ENCODE measurements at places on chromosomes 12 and 14.

GRCh38 chr14:90858511-90858910 is 42.3 kb upstream of the TTC7B start:
- no peak for DNase-seq

- no peak for DNase-seq
These were observed 24.7 kb downstream of the OR4N2 start for GRCh38 chr14:19828314-19828713.

DNA sequence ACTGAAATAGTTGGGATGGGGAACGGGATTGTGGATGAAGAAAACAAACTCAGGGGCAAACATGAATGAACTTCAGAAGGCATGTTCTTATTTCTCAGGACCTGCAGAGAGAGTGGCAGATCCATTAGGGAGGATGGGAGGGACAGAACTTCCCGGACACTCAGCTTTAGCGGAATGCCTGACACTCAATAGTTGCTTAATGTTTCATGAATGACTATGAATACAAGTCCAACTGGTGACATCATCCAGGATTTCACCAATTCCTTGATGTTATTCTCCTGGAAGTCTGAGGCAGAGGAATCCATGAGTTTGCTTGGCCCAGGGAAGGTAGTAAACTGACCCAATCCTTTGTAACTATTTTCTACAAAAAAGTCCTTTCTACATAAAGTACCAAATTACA is 37.8 kb upstream of the LRRC10 start:
- no peak for DNase-seq

- DNase-seq = no peak
These were observed 4.5 kb downstream of the FOXA1 start for GRCh38 chr14:37590428-37591139.

DNA sequence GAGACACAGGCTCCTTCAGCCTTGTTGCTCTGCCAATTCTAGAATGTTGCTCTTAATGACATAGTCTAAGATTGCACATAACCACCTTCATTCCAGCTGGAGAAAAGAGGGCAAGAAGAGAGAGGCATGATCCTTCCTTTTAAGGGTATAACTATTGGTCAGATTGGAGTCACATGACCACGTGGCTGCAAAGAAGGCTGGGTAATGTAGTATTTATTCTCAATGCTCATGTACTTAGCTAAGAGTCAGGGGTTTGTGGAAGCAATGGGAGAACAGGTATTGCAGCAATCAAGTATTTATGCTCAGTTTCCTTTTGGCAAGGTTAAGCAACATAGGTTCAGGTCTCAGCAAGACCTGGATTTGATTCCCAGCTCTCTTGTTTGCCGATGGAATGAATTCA is 298.8 kb upstream of the TBX3 start:
- no peak for DNase-seq

GRCh38 chr12:85849344-85849743 is 13.1 kb upstream of the RASSF9 start:
- no peak for DNase-seq

- no peak for DNase-seq
These were observed 292.3 kb downstream of the TMEM117 start for GRCh38 chr12:44127966-44128710.

GRCh38 chr12:58719161-58719560 is 201.1 kb downstream of the LRIG3 start:
- no peak for DNase-seq

DNA sequence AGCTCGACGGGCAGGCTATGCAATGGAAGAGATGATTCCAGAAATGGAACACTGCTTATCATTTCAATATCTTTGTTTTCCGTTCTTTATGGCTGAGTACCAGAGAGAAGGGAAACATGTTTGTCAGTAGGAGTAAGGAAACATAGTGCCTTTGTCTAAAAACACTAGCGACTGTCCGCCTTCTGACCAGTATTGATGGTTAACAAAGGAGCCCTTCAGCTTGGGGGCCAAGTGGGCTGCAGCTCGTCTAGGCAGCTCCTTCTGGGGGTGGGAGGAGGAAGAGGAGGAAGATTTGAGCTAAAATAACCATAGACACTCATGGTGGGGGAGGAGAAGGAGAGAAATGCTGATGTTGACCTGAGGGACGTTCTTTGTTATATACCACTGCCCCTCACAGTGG is 15.0 kb downstream of the COQ5 start:
- no peak for DNase-seq

DNA sequence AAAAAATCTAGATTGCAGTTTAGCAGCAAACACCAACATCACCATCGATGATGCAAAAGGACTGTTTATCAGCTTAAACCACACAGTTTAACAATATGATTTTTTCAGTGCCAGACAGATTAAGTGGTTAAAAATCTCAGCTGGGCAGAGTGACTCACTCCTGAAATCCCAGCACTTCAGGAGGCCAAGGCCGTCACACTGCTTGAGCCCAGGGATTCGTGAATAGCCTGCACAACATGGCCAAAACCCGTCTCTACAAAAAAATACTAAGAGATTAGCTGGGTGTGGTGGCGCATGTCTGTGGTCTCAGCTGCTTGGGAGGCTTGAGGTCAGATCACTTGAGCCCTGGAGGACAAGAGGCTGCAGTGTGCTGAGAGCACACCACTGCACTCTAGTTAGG is 8.9 kb downstream of the RSRC2 start:
- DNase-seq = no peak

GRCh38 chr14:97581016-97581415 is 783.8 kb downstream of the VRK1 start:
- no peak for DNase-seq

DNA sequence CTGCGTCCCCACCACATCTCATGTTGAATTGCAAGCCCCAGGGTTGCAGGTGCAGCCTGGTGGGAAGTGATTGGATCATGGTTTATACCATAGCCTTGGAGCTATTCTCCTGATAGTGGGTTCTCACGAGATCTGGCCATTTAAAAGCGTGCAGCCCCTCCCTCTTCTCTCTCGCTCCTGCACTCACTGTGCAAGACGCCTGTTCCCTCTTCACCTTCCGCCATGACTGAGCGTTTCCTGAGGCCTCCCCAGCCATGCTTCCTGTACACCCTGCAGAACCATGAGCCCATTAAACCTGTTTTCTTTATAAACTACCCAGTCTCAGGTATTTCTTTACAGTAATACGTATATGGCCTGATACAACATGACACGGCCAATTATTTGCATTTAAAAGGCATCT is 146.6 kb downstream of the RIMBP2 start:
- DNase-seq = no peak

GRCh38 chr12:92036771-92037453 is 108.7 kb downstream of the BTG1 start:
- no peak for DNase-seq

- DNase-seq = no peak
These were observed 199.8 kb downstream of the RBM19 start for GRCh38 chr12:113766131-113766878.

- DNase-seq = no peak
These were observed 67.8 kb downstream of the FLRT2 start for GRCh38 chr14:85597701-85598100.

GRCh38 chr12:15662303-15662980 is 126.7 kb downstream of the EPS8 start:
- no peak for DNase-seq

DNA sequence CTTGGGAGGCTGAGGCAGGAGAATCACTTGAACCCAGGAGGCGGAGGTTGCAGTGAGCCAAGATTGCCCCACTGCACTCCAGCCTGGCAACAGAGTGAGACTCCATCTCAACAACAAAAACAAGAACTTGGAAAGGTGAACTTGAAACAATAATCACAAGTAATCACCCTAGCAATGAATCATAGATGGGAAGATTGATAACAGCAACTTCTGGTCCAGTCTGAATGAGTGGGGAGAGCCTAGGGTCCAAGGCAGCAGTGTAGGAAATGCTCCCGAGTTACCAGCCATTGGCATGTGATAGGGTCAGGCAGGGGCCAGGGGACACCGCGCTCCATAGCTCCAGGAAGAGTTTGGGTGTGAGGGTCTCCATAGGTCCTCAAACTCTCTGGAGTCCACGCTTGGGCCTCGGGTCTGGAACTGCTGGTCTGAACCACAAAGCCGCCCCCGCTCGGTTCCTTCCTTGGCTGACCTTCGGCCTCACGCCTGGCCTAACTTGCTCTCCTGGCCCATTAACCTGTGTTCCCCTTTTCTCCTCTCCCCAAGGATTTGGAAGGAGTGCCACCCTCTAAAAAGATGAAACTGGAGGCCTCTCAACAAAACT is 19.9 kb upstream of the MLXIP start:
- no peak for DNase-seq

DNA sequence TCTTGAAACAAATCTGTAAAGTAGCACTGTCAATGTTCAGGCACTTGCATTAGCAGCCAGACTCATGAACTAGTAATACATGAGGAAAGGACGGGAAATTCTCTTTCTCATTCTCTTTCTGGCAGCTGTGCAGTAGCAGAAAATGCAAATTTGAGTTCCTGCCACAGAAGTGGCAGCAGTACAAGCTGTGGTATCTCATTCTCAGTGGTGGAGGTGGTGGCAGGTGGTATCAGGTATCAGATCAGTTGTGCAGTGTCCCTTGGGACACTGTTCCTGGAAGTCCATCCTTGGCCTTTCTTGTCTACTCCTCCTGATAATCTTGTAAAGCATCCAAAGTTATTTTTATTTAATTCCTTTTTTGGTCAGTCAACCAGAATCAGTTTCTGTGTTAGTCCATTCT is 103.0 kb downstream of the C12orf42 start:
- no peak for DNase-seq

GRCh38 chr14:70358631-70359030 is 852 bp downstream of the COX16 start:
- DNase-seq = no peak

GRCh38 chr12:75938189-75938588 is 93.4 kb downstream of the PHLDA1 start:
- DNase-seq = no peak

- DNase-seq = no peak
These were observed 83.0 kb upstream of the FZD10 start for GRCh38 chr12:130079279-130079678.
